NCI-H774 (cell line): ENCODE measurements at places on chromosomes 13 and 19.

GRCh38 chr13:50085063-50085462, 69.8 kb downstream of the KCNRG start:
- no peak for DNase-seq

- no peak for DNase-seq
These were observed 1148.9 kb downstream of the OLFM4 start for GRCh38 chr13:54177466-54177865.

GRCh38 chr13:42762917-42763316, 18.5 kb upstream of the FAM216B start:
- no peak for DNase-seq

DNA sequence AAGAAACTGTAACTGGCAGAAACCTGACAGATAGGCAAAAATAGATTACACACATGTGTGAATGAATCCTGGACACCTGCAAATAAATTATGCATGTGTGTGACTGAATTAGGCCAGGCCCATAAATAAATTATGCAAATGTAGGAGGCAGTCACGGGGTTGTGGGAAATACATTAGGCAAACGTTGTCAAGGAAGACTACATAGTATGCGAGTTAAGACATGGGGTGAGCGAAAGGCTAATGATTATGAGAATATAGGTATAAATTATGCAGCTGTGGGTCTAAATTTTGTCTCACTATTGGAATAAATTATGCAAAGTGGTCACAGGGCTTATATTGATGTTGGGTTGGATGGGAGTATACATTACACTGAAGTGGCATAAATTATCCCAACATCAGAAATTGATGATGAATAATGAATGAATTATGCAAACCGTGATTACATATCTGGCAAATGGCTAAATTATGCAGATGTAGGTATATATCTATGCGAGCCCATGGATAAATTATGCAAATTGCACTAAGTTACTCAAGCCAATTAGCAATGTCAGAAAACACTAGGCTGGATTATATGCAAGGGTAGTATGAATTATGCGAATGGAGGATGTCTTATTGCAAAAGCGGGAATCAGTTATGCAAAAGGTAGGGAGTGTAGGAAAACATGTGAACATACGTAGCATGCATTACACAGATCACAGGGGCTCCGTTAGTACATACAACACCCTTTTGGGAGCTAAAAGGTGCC, 6.8 kb downstream of the SLC8A2 start:
- no peak for DNase-seq

DNA sequence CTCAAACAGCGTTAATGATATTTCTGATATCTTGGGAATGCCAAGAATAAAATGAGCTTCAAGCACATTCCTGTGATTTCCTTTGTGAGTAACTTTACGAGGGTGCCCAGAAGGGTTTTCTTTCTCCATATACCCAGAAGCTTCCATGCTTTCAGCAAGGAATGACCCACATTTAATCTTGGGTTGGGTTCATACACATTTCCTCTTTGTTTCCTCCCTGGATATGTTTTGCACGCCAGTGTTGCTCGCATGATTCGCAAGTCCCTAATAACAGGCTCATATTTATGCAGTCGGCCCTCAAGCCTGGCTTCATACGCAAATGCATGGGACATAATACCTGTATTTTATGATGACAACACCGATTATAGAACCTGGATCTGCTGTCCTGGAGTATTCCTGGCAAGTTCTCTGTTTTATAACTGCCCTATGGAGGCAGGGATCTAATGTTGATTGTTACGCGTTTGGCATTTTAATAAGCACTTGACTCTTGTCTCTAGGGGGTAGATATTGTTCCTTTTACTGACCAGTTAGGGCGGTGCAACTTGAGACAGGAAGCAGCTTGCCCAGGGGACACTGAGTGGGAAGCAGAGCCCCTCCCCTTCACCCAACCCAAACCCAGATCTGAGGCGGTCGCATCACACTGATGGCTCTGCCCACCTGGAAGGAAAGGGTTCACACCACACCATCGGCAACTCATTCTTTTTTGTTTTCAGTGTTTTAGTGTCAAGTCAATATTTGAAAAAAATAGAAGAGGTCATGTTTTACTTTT, 220.4 kb upstream of the SOX1 start:
- peak; percentile 60 for DNase-seq

DNA sequence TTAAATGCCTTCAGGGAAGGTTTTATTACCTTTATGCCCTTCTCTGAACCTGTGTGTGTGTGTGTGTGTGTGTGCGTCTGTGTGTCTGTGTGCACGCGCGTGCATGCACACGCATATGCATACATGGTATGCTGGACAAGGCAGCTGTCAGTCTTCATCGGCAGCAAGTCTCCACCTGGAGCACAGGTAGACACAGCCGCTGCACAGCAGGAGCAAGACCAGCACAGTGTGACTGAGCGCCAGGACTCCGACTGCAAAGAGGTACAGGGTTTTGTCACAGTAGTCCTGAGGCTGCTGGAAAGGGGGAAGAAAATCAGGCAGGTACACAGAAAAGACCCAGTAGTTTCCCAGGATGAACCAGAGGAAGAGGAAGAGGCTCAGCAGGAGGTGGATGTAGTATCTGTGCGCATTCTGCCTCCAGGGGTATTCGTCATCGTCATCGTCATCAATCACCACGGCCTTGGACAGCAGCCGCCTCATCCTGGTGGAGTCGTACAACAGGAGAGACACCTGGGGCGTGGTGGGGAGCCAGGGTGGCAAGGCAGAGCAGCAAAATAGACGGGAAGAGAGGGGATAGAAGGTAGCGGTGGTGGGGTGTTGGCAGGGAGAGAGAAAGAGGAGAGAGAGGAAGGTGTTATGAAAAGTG, 12.8 kb upstream of the DHRS12 start:
- no peak for DNase-seq

GRCh38 chr13:100561158-100561499, 27.5 kb downstream of the GGACT start:
- no peak for DNase-seq

- DNase-seq: no peak
These were observed 64.0 kb upstream of the MED4 start for GRCh38 chr13:48158915-48159314.

DNA sequence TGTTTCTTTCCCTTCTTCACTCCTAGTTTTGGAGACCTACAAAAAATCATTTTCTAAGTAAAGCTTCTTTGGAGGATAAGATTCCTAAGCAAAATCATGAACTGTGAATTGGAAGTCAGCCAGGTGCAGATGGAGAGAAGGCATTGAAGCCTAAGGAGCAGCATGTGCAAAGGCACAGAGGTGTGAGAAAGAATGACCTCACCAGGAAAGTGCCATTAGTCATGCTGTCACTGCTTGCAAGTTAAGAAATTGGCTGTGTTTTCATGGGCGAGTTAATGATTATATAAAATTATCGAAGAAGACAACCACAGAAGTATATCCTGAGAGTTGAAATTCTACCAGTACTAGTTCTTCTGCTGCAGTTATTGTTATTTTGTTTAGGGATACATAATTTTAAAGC, 80.3 kb upstream of the KLHL1 start:
- DNase-seq: no peak

DNA sequence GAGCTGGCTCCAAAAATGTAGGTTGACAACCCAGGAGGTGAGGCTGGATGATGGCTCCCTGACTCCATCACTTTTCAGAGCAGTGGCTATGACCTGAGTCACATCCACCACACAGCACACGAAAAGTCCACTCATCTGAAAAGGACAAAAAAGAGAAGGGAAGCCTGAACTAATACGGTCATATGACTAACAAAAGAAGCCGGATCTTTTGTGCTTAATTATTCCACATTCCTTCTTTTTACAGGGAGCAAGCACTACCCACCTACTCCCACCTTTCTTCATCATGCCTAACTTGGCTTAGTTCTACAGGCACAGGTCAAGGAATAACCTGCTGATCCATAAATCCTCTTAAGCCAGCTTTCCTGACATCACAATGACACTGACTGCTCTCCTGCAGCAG, 601.3 kb upstream of the MIR17HG start:
- no peak for DNase-seq

GRCh38 chr19:4123615-4124568, at the start of gene MAP2K2:
TSS of gene MAP2K2 (minus strand) at chr19:4124122. CDS start at chr19:4123875, 247 bp downstream.
- peak; percentile 87 for DNase-seq

DNA sequence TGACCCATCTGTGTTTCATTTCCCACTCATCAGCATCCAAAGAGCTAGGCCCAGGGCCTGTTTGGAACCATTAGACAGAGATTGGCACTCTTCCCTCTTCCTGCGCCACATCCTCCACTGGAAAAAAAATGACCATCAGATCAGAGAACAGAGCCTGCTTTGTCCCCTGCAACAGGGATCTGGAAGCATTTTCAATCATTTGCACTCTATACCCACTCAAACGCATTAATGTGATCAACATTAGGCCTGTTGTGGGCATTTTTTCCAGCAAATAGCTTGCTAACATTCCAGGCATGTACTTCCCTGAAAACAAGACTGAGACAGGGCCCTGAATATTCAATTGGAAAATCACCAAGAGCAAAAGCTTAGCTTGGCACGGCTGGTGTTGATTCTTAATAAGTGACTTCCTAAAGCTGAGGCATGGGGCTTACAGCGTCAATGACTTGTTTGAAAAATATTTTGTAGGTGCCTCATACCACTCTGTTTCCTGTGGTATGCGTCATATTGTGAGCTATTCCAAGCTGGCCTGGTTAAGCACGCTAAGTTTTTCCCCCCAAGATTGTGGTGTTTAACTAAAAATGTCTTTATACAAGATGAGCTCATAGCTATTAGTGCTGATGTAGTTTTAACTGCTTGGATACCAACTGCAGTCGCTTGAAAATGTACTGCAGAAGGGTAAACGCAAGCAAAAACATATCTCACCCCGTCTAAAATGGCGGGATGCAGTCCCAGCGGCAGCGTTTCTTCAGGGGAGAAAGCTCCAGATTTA, 404.4 kb downstream of the SPRY2 start:
- DNase-seq: no peak

- DNase-seq: no peak
These were observed 53.3 kb upstream of the C13orf46 start for GRCh38 chr13:114027046-114027715.

DNA sequence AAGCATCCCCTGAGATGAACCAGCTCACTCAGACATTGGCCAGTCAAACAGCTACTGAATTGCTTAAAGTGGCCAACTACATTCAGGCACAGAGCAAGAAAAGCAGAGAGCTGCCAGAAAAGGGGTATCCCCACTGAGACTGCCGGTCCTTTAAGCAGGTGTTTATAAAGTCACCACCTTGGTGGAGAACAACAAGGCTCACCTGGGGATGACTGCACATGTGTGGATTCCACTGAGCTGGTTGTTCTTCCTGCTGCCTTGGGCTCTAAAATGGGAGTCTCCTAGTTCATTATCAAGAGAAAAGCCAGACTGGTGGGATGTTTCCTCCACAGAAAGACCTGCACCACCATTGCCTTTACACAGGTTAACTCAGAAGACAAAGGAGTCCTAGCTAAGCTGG, 51.8 kb upstream of the IPO5 start:
- DNase-seq: no peak

GRCh38 chr19:40070058-40070457, 14.0 kb upstream of the ZNF780B start:
- no peak for DNase-seq

- DNase-seq: no peak
These were observed 4.2 kb downstream of the PPP6R1 start for GRCh38 chr19:55254625-55254977.

DNA sequence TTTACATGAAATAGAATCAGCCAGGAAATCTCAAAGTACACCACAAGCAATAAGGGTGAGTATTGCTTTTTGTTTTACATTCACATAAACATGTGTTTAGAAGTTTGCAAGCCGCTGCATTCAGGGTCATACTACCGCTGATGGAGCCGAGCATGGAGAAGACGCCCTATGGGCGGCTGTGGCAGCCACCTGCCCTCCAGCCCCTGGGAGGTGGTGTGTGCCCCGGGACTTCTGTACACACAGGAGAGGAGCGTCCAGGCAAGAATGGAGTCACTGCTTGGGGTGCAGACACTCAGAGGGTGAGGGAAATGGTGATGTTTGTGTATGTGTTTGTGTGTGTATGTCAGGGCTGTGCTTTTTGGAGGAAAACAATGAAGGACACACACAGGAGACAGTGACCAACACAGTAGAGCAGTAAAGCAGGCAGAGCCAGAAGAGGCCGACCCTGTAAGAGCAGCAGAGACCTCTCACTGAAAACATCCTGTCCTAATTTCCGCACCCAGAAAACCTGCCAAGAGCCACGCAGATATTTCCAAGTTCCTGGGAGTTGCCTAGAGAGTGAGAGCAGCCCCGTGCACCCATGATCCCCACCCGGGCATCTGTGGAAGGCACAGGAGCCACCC, 108.1 kb upstream of the GJB6 start:
- DNase-seq: no peak

DNA sequence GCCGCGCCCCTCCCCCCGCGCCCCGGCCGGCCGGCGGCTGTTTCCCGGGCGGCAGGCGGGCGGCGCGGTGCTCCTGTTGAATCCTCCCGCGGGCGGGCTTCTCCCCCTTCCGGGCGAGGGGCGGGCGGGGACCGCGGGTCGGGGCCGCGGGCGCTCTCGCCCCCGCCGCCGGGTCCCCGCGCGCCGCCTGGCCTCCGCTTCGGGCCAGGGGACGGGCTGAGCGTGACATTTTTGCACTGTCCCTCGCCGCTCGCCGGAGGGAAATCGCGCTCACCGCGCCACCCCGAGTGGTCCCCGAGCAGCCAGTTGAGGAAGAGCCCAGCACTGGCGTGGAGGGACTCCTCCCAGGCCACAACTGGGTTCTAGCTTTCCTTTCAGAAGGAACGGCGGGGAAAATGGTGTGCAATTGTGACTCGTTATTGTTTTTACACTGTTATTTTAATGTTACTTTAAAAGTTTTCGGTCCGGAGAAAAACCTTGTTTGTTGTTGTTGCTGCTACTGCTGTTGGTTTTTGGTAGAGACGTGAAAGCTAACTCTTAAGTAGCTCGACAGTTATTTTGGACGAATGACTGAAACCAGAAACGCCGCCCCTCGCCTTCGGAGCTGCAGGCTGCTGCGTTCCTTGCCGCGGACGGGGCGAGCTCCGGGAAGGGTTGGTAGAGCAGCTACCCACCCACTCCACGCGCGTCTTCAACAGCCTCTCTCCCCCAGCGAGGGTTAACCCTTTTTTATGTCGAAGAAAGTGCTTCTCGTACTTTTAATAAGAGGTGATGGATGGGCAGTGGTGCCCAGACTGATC, 959 bp downstream of the PDS5B start:
- DNase-seq: peak; percentile 4
